Activated naive CD4-positive, alpha-beta T cell treated with anti-CD3 and anti-CD28 coated beads for 36 hours (primary cell): ENCODE measurements at places on chromosomes 7 and 10.

- no peaks in the 10 kb centered on the region for H3K27me3 ChIP-seq
- DNase-seq: no peak
- H3K27ac ChIP-seq: no peak overlapping the region
- no peak overlapping the region for H3K4me3 ChIP-seq
- H3K36me3 ChIP-seq: no peaks in the 10 kb centered on the region
These were observed 236.2 kb downstream of the DGKB start for GRCh38 chr7:14666304-14666703.

DNA sequence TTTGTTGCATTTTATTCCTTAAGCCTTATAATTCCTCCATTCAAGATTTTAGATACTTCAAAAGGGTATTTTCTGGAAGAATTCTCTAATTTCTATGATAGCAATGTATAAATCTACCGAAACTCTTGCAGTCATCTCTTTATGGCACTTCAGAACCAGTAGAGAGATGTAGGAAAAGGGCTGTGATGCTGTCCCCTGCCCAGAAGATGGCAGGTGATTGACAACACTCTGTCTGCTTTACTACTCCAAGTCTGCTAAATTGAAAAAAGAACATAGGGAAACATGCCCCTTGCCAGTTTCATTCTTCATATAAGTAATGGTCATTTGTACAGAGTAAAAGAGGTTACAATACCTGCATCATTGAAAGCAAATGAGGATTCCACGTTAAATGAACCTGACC, 5.1 kb downstream of the TCTN3 start:
- peaks cover 33% of the 10 kb centered on the region for H3K36me3 ChIP-seq
- no peak overlapping the region for H3K4me3 ChIP-seq
- H3K4me1 ChIP-seq: peaks cover 35% of the 10 kb centered on the region
- no peak overlapping the region for H3K27ac ChIP-seq

DNA sequence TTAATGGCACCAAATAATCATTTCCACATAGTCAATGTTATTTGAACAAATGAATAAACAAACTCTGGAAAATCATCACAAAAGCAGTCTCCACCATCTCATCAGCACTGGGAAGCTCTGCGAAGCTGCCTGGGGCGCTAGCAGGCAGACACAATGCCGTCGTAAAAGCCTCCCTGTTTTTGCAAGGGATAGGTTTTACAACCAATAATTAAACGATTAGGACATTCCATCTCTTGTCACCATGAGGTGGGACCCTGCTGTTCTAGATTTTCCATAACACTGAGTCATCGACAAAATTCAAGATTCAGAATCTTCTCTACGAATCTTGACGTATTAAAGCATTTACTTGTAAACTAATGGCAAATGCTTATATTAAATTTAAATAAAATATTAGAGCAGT, 172.8 kb upstream of the AKR1E2 start:
- H3K27me3 ChIP-seq: no peaks in the 10 kb centered on the region
- DNase-seq: no peak
- H3K4me1 ChIP-seq: peaks cover 35% of the 10 kb centered on the region
- H3K36me3 ChIP-seq: no peaks in the 10 kb centered on the region
- H3K4me3 ChIP-seq: no peak overlapping the region
- H3K27ac ChIP-seq: no peak overlapping the region

GRCh38 chr7:107686816-107687387, 26.3 kb downstream of the SLC26A4 start:
- no peak for DNase-seq
- no peaks in the 10 kb centered on the region for H3K4me1 ChIP-seq
- H3K36me3 ChIP-seq: no peaks in the 10 kb centered on the region
- H3K27ac ChIP-seq: no peak overlapping the region

DNA sequence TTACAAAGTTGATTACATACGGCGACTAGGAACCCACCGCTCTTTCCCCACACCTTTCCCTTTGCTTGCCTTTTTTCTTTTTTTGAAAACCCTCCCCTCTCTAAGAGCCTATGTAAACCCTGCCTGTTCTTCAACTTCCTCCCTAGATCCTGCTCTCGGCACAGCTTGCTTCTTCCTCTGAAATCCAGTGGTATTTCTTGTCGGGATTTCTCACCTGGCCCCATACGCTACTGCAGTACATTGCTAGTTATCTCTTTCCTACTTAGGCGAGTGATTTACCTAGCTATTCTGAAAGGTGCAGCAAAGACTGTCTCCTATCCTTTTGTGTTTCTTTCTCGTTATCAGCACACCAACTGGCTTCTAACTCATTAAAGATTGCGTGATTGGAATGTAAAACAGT, 371.1 kb downstream of the PRPF18 start:
- peaks cover 11% of the 10 kb centered on the region for H3K4me1 ChIP-seq
- no peak for DNase-seq
- H3K4me3 ChIP-seq: no peak overlapping the region
- no peak overlapping the region for H3K27ac ChIP-seq
- H3K36me3 ChIP-seq: no peaks in the 10 kb centered on the region

DNA sequence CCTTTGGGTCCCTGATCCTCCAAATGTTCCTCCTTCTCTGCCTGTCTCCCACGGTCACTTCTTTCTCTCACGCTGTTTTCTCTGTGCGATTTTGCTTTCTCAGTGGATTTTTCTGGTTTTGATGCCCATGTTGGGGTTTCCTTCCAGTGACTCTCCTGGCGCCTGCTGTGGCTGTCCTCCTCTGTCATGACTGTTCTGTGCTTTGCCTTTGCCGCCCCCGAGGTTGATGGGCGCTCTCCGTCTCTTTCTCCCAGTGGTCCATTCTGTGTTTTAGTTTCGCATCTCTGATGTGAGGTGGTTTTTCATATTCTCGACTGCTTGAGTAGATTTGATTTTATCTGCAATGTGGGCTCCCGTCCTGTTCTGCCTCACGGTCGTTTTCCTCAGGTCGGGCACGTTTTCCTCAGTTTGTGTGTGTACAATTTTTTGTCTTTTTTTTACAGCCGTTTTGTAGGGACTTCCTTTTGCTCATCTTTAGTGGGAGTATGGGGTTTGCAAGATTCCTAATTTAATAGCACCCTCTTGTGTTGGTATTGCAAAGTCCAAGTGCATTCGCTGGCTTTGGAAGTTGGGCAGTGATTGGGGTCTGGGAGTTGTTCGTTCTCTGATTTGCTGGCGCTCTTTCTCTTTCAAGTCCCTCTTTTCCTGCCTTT, 100.0 kb downstream of the INPP5A start:
- H3K4me3 ChIP-seq: no peak overlapping the region
- H3K4me1 ChIP-seq: peaks cover 12% of the 10 kb centered on the region
- peak; percentile 24 for DNase-seq

- H3K27me3 ChIP-seq: peaks cover 11% of the 10 kb centered on the region
- H3K4me3 ChIP-seq: no peak overlapping the region
- H3K36me3 ChIP-seq: no peaks in the 10 kb centered on the region
These were observed 117.5 kb downstream of the PARD3 start for GRCh38 chr10:34697351-34698247.
